ENCODE measurements at places on chromosomes 4 and X. TPM values are rescaled to one million over a fixed set of nuclear protein-coding genes. Genes with fewer than 3 reads are reported as not detected.

The DMD gene
- total RNA-seq, result 260 TPM

The LRAT gene
- 0.27 TPM for total RNA-seq

The PRDM8 gene
- 4.8 TPM for total RNA-seq

The PABPC5 gene
- total RNA-seq, result 2.5 TPM

The CSTF2 gene
- 11.1 TPM for total RNA-seq

The CFAP299 gene
- total RNA-seq, result not detected

DNA sequence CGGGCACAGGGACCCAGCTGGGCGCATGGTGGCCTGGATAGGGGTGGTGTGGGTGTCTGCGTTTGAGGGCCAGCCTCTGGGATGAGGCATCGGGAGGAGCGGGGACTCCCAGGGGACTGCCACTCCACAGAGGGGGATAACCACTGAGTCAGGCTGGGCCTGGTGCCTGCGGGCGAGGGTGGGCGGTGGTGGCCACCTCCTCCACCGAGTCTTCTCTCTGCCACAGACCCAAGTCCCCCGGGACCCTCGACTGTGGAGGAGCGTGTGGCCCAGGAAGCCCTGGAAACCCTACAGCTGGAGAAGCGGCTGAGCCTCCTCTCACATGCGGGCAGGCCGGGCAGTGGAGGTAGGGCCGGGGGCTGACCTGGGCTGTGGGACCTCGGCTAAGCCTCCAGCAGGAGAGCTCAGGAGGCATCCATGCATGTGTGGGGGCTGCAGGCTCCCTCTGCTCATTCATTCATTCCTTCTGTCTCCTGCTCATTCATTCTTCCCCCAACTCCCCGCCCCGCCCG is 26.4 kb downstream of the DOK7 start:
- no peaks in the 10 kb centered on the region for H3K4me1 ChIP-seq
- H3K4me3 ChIP-seq, result no peak overlapping the region
- DNase-seq, result no peak
- H3K27me3 ChIP-seq, result no peaks in the 10 kb centered on the region
- no peak overlapping the region for H3K27ac ChIP-seq

- no peaks in the 10 kb centered on the region for H3K4me1 ChIP-seq
- H3K4me3 ChIP-seq, result no peak overlapping the region
- no peaks in the 10 kb centered on the region for H3K36me3 ChIP-seq
- no peak for DNase-seq
- no peak overlapping the region for H3K27ac ChIP-seq
These were observed 575.9 kb downstream of the MID1IP1 start for GRCh38 chrX:39377157-39377556.

DNA sequence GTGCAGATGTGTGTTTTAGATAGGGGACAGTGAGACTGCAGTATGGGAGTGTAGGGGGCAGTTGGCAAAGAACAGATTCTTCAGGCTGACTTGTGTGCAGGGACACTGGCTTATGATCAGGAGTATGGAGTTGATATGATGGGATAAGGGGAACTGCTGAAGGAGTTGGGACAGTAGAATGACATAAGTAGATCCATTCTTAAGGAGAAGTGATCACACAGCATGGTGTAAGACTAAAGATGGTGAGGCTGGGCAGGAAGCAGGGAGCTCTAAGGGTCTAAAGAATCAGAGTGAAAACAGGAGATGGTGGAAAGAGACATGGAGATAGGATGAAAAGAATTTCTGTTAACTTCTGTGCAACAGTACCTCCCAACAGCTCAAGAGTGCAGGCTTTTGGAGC is 70.7 kb downstream of the REELD1 start:
- H3K4me1 ChIP-seq, result peaks cover 3% of the 10 kb centered on the region
- DNase-seq, result no peak
- H3K27ac ChIP-seq, result no peak overlapping the region

- H3K4me1 ChIP-seq, result peaks cover 2% of the 10 kb centered on the region
- no peaks in the 10 kb centered on the region for H3K36me3 ChIP-seq
- H3K4me3 ChIP-seq, result no peak overlapping the region
- no peak for DNase-seq
- H3K27me3 ChIP-seq, result no peaks in the 10 kb centered on the region
These were observed 47.2 kb downstream of the SLC34A2 start for GRCh38 chr4:25702848-25703247.

- H3K27me3 ChIP-seq, result no peaks in the 10 kb centered on the region
- no peaks in the 10 kb centered on the region for H3K36me3 ChIP-seq
- no peaks in the 10 kb centered on the region for H3K4me1 ChIP-seq
- no peak overlapping the region for H3K4me3 ChIP-seq
These were observed 463.4 kb upstream of the MAGEB18 start for GRCh38 chrX:25674776-25675175.

DNA sequence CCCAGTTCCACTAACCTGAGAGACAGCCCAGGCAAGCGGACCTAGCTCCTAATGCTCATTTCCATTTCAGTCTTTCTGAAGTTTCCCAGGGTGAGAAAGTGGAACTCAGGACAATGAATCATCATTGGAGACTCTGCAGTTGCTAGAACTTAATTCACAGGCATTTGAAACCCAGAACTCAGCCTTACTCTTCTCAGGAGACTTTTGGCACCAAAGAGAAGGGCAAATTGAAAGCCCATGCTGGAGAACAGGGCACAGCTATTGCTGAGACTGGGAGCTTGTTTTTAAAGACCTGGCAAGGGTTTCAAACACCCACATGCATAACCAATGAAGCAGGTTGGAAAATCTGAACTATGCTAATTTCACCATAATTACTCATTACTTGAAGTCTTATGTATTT is 36.0 kb downstream of the BST1 start:
- H3K4me3 ChIP-seq, result no peak overlapping the region
- no peak for DNase-seq
- no peaks in the 10 kb centered on the region for H3K36me3 ChIP-seq
- H3K4me1 ChIP-seq, result no peaks in the 10 kb centered on the region

DNA sequence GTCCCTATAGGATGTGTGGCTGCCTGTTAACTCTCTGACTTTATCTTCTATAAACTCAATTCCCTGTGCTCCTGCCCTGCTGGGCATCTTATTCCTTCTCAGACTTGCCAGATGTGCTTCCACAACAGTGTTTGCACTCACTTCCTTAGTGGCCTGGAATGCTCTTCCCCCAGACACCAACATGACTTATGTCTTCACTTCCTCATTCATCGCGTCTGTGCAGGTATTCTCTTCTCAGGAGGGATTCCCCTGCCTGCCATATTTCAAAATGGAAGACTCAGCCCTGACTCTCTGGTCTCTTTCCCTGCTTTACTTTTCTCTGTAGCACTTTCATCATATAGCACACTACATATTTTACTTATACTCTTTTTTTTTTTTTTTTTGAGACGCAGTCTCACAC is 344.0 kb downstream of the CENPC start:
- no peaks in the 10 kb centered on the region for H3K4me1 ChIP-seq
- H3K27ac ChIP-seq, result no peak overlapping the region
- H3K27me3 ChIP-seq, result no peaks in the 10 kb centered on the region
- no peaks in the 10 kb centered on the region for H3K36me3 ChIP-seq
- DNase-seq, result no peak

DNA sequence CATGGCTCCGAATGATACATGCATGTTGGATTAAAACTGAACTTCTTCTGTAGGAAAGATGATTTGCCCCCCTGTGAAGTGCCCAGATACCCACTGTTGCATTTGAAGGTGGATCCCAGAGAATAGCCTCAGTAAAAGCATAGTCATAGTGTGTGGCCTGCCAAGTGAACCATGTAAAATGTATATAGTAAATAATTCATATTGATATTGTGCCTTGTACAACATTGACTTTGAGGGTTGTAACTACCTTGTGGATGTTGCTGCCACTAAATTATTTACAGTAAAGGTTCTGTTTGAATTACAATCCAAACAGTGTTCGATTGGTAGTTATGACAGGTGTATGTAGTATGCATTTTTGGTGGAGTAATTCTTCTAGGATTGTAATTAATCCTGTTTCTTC is 19.2 kb downstream of the TMEM131L start:
- DNase-seq, result no peak
- no peaks in the 10 kb centered on the region for H3K36me3 ChIP-seq
- no peak overlapping the region for H3K27ac ChIP-seq
- no peak overlapping the region for H3K4me3 ChIP-seq

GRCh38 chr4:8700531-8700930 is 108.0 kb downstream of the CPZ start:
- no peak for DNase-seq
- H3K4me3 ChIP-seq, result no peak overlapping the region
- no peaks in the 10 kb centered on the region for H3K4me1 ChIP-seq
- H3K27me3 ChIP-seq, result no peaks in the 10 kb centered on the region

DNA sequence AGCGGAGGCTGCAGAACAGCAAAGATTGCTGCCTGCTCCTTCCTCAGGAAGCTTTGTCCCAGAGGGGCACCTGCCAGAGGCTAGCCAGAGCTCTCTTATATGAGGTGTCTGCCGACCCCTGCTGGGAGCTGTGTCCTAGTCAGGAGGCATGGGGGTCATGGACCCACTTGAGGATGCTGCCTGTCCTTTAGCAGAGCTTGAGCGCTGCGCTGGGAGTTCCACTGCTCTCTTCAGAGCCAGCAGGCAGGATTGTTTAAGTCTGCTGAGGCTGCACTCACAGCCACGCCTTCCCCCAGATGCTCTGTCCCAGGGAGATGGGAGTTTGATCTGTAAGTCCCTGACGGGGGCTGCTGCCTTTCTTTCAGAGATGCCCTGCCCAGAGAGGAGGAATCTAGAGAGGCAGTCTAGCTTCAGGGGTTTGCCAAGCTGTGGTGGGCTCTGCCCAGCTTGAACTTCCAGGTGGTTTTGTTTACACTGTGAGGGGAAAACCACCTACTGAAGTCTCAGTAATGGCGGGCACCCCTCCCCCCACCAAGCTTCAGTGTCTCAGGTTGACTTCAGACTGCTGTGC is 10.9 kb downstream of the DCK start:
- no peaks in the 10 kb centered on the region for H3K36me3 ChIP-seq
- no peak overlapping the region for H3K4me3 ChIP-seq
- no peaks in the 10 kb centered on the region for H3K27me3 ChIP-seq

All from aorta (tissue), 5 donors.